Kasumi-1 (cell line): ENCODE measurements at places on chromosomes 1 and 21.

DNA sequence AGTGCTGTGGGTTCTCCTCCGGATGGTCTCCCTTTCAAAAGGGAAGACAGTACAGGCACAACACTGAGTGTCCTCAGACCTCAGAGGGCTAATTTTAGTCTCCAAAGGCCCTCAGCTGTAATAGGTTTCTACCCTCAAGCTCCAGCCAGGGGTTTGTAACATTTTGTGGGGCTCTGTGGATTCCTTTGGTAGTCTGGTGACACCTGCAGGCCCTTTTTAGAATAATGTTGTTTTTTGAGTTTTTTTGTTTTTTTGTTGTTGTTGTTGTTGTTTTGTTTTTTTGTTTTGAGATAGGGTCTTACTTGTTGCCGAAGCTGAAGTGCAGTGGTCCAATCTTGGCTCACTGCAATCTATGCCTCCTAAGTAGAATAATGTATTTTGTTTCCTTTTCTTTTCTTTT, 15.0 kb upstream of the TMEM201 start:
- peak; percentile 14 for DNase-seq

DNA sequence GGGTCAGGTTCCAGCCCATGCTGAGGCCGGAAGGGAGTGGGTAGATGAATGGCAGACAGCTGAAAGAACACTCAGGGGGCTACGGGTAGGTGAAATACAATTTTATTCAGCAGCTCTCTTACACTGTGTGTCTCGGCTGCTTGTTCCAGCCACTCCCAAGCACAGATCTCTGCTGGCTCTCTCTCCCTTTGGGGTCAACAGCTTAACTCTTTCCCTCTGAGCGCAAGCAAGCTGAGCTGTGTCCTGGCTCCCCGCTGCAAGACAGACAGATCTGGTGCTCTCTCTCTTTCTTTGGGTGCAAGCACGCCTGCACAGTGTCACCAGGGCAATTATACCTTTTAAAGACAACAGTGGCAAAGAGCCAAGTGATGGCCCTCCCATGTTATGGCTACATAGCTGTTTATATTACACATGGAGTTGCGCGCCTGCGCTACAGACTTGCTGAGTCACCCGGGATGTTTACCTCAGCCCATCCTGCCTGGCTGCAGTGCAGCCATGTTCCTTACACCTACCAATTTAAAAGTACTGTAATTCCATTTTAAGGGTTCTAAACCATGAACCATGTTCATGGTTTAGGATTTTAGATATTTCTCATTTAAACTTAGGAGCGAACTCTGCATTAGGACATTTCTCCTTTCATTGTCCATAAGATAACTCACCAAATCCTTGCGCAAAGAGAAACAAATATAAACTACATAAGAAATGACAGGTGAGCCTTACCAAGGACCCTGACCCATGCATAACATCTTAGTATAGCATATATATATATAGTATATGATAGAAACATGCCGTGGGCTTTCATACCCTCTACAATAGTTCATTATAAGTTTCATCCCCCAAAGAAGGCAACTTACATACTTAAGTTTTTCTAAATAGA, 396.5 kb downstream of the SMYD3 start:
- no peak for DNase-seq

DNA sequence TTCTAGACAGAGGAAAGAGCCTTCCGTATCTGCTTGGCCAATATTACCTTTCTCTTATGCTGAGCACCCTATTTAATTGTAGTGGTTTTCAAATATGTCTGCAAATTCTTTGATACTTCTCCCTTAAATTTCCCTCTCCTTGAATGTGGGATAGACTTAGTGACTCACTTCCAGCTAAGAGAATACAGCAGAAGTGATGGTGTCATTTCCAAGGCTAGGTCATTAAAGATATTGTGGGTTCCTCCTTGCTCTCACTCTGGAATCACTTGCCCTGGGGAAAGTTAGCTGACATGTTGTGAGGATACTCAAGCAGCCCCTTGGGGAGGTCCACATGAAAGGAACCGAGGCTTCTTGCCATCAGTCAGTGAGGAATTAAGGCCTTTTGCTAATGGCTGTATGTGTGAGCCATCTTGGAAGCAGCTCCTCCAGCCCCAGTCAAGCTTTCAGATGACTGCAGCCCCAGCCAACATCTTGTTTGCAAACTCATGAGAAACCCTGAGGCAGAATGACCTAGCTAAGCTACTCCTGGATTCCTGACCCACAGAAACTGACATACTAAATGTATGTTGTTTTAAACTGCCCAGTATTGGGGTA, 8.1 kb upstream of the CITED4 start:
- DNase-seq = no peak

DNA sequence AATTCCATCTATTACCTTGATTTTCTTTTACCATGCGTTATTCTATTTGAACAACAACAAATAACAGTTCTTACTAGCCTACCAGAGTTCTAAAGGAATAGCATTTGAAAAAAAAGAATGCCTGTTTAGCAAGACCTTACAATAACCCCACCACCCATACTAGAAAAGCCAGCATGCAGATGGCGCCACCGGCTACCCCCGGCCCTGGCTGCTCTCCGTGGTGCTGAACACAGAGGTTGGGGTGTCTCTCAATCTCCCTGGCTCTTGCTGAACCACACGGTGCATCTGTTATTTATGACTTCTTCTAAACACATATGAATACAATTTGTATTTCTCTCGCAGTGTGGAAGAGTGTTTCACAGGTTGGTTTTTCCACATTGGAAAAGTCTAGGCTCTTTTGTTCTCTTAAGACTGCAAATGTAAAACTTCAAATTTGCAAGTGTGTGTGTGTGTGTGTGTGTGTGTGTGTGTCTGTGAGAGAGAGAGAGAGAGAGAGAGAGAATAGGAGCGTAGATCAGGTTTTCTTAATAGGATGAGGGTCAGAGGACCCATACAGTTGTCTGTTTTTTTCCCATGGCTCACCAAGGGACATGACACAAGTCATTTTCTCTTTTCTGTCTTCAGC, 13.6 kb downstream of the GRIK3 start:
- DNase-seq = peak; percentile 31

GRCh38 chr1:246216906-246217305, 290.2 kb downstream of the SMYD3 start:
- DNase-seq = peak; percentile 18

DNA sequence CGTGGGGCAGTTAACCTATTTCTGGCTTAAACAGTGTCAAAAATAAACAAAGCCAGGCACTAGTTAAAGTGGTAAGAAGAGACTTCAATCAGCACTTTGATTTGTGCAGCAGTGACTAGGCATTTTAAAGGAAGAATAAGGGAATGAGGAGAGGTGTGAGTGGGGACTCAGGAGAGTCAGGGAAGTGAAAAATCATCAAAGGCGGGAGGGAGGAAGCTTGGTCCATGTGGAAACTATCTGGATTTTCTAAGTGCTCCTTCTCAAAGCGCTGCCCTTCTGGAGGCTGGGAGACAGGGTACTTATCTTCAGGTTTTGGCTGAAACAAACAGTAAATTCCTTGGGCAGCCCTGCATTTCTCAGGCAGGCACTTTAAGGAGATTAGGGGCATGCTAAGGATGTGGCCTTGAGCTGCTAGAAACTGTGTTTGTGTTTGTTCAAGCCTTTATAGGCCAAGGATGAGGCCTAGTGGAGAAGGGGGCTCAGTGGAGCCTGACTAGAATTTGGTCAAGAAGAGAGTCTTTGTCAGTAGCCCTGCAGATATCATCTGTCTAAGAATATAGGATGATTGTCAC, 486.5 kb downstream of the SIPA1L2 start:
- no peak for DNase-seq

DNA sequence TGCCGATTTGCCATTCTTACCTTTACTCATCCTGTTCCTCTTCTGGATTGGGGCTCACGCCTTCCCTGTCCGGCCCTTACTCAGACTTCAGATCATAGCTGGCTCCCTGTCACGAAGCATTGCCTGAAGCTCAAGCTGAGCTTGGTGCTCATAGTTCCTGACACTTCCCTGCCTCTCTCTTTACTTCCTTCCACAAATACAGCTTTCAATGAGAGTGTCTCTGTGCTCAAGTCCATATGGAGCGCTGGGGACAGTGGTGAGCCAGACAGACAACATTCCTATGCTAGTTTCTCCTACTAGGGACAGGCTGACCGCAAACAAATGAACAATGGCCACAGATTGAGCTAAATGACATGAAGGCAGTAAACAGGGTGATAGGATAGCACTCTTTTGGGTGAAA, 38.1 kb downstream of the HHAT start:
- DNase-seq = no peak

GRCh38 chr1:86517336-86517735, 29.5 kb upstream of the CLCA4 start:
- no peak for DNase-seq

DNA sequence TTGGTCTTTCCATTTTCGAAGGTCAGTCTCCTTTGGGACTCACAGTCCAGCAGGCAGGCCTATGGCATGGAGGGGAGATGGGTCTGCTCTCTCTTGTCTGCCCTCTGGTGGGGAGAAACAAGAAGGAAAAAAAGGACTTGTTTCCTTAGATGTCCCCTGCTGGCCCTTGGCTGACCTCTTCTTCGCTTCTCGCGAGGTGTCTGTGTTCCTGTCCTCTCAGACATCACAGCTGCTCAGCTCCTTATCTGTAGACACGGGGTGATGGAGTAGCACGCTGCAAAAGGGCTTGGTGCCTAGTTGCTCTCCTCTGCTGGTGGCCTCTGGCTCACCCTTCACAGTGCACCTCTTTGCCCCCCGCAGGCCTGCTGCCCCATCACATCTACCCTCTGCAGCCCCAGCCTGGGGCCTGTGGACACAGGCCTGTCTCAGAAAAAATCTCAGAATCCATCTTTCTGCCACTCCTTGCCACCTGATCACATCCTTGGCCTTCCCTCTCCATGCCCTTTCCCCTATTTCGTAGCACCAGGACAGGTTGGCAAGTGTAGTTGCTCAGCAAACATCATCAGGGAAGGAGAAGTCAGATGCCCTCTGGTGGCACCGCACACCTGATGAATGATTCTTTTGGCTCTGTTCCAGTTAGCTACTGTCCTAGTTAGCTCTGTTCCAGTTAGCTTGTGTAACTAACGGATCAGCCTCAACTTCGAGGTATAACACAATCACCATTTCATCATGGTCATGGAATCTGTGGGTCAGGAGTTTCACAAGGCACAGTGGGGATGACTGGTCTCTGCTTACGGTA, 18.7 kb upstream of the AK2 start:
- DNase-seq = peak; percentile 35

GRCh38 chr1:243740255-243740999, 109.6 kb downstream of the AKT3 start:
- DNase-seq = no peak

DNA sequence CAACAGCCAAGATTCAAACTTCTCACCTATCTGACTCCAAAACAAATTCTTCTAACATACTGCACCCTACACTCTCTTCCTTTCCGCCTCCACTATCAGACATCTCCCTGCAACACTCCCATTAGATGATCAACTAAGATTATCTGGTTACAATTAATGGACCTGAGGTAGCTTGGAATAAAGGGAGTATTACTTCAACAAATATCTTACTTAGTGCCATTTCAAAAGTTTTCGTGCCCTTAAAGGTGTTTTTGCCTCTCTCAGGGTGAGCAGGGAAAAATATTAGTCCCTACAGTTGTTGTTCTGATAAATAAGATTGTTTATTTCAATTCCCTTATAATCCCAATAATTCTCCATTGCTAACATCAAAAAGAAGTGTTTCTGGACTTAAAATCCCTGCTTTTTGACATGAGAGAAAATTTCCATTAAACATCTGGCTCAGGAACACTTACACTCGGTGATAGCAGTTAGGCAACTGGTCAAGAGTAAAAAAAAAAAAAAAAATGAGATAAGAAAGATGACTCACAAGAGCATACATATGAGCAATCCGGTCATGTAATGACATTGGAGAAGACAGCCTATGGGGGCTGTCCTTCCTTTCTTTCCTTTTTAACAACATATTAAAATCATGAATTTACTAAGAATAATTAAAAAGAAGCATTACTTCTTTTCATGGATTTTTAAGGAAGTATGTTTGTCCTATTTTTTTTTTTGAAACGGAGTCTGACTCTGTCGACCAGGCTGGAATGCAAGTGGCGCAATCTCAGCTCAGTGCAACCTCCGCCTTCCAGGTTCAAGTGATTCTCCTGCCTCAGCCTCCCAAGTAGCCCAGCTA, 7.6 kb downstream of the RSBN1 start:
- no peak for DNase-seq

GRCh38 chr1:59556802-59557548, 257.8 kb upstream of the HOOK1 start:
- DNase-seq = no peak

DNA sequence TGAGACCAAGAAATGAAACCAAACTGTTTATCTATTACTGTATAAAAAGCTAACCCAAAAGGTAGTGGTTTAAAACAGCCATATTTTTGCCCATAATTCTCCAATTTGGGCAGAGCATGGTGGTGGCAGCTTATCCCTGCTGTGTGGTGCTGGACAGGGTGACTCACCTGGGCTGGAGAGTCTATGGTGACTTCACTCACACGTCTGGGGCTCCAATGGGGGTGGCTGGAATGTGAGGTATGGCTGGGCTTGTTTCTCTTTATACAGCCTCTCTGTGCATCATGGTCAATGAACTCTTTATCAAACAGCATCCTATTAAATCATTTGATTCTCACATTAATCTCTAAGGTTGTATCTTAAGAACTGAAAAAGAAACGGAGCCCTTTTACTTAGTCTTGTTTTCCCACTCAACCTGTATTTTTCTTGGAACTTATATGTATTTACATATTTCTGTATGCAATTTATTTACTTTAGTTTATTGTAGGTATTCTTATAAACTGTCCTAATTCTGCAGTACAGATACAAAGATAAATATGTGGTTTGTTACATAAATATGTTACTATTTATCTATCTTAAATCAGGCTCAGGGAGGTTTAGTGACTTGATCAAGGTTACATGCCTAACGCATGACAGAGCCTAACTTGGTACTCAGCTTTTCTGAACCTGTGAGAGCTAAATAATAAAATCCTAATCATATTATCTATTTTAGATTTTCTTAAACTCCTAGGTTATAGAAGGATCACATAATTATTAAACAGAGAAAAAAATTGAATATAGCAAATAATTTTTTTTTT, 37.5 kb upstream of the WLS start:
- no peak for DNase-seq

- no peak for DNase-seq
Observed at GRCh38 chr1:7984811-7985210, 23.3 kb downstream of the PARK7 start.

DNA sequence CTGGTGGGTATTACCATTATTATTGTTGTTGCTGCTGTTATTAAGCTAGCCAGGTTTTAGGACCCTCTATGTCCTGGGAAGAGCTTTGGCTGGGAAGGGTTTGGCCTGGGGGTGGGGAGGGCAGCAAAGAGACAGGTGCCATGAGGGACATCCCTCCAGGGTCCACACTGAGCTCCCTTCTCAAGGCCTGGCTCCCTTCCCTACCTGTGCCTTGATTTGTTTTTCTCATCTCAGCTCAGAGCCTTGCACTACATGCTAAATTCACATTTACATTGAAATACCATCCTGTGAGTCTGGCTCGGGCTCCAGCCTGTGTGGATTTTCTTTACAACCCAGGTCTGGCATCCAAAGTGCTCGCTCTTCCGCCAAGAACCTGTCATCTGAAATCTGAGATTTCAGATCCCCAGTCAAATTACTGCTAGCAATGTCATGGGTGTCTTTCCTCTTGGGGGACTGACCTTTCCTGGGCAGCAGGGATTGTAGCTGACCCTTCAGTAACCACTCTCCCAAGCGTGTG, 536.3 kb downstream of the PTPRU start:
- no peak for DNase-seq
